Progenitor cell of endocrine pancreas (in vitro differentiated cells): ENCODE measurements at places on chromosomes 6 and 20. TPM values are rescaled to one million over a fixed set of nuclear protein-coding genes. Genes with fewer than 3 reads are reported as not detected.

Gene MAP1LC3A
- total RNA-seq = 43.8 and 52.8 TPM in 2 replicates

- no peak for DNase-seq
- H3K36me3 ChIP-seq = no peaks in the 10 kb centered on the region
- no peak overlapping the region for H3K4me3 ChIP-seq
- H3K4me1 ChIP-seq = no peaks in the 10 kb centered on the region
- no peak overlapping the region for H3K27ac ChIP-seq
Measured at GRCh38 chr6:144139817-144140216, 10.5 kb upstream of the STX11 start.

DNA sequence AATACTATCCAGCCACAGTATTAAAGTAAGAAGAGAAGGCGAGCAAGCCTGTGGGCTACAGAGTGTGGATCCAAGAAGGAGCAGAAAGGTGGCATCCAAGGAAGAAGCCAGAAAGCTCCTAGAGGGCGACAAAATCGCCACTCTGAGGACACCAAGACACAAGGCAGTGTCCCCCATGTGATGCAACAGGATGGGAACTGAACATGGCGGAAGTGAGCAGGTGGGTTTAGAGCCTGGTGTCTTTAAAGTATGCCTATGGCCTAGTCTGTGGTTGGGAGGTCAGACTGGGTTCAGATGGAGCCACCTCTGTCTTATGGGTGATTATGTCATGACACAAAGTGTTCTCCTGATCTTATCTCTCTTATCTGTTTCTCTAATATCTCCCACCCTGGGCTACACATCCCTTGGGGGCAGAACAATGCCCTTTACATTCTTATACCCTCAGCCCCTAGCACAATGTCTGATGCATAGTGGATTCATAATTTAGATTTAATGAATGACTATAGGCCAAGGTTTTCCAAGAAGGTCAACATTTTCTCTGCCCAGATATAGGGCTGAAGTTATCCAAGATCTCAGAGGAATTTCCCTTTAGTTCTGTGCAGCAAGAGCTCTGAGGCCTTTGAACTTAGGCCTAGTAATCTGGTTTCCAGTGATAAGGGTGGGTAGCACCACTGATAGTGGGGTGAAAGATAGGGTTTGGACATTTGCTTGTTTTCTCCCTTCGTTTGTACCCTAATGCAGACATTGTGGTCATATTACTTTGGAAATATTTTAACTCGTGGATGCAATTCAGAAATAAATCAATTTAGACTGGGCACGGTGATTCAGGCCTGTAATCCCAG lies 167.3 kb upstream of the AKIRIN2 start:
- no peaks in the 10 kb centered on the region for H3K4me1 ChIP-seq
- H3K36me3 ChIP-seq = no peaks in the 10 kb centered on the region
- DNase-seq = no peak
- H3K4me3 ChIP-seq = no peak overlapping the region

- H3K27me3 ChIP-seq = no peaks in the 10 kb centered on the region
- DNase-seq = no peak
- no peak overlapping the region for H3K4me3 ChIP-seq
- H3K27ac ChIP-seq = no peak overlapping the region
Measured at GRCh38 chr20:8115436-8115835, 16.6 kb upstream of the PLCB1 start.

DNA sequence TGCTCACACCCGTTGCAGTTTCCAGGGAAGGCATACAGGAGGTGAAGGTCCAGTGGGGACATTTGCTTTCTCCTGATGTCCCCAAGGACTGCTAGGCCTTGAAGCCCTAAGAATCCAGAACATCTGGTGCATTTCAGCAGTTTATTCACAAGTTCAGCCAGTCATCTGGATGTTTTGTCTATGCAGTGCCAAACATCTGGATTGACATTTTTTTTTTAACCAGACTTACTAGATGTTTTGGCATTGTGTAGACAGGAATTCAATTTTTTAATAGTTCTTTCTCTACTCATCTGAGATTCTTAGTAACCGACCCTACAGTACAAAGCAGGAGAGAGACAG lies 256.2 kb downstream of the CLIC5 start:
- peaks cover 9% of the 10 kb centered on the region for H3K27me3 ChIP-seq
- no peak for DNase-seq
- H3K36me3 ChIP-seq = no peaks in the 10 kb centered on the region
- no peak overlapping the region for H3K27ac ChIP-seq
- H3K4me3 ChIP-seq = no peak overlapping the region
- no peaks in the 10 kb centered on the region for H3K4me1 ChIP-seq

GRCh38 chr6:152983637-152984512 lies 1.0 kb upstream of the FBXO5 start:
- peaks cover 28% of the 10 kb centered on the region for H3K4me1 ChIP-seq
- DNase-seq = peak; percentile 97
- H3K27me3 ChIP-seq = no peaks in the 10 kb centered on the region
- H3K36me3 ChIP-seq = peaks cover 4% of the 10 kb centered on the region
